Activated T-helper 1 cell treated with anti-CD3 and anti-CD28 coated beads, Interleukin-12 subunit alpha, Interleukin-12 subunit beta, Interleukin-2, Interleukin-4 antibody, amounts not matched to agents 30 ng/mL and 10 ng/mL and 1 ng/mL, durations not matched to agents 14 hours and 24 hours and 36 hours (primary cell): ENCODE measurements at places on chromosomes 5 and 9. TPM values are rescaled to one million over a fixed set of nuclear protein-coding genes. Genes with fewer than 3 reads are reported as not detected.

NXNL2 gene
- not detected in 2 replicates for total RNA-seq

- peaks cover 25% of the 10 kb centered on the region for H3K4me1 ChIP-seq
- DNase-seq = no peak
- H3K27me3 ChIP-seq = no peaks in the 10 kb centered on the region
- no peak overlapping the region for H3K27ac ChIP-seq
- H3K36me3 ChIP-seq = peaks cover 68% of the 10 kb centered on the region
- no peak overlapping the region for H3K4me3 ChIP-seq
Measured at GRCh38 chr9:19119801-19120440, 7.4 kb downstream of the PLIN2 start.

DNA sequence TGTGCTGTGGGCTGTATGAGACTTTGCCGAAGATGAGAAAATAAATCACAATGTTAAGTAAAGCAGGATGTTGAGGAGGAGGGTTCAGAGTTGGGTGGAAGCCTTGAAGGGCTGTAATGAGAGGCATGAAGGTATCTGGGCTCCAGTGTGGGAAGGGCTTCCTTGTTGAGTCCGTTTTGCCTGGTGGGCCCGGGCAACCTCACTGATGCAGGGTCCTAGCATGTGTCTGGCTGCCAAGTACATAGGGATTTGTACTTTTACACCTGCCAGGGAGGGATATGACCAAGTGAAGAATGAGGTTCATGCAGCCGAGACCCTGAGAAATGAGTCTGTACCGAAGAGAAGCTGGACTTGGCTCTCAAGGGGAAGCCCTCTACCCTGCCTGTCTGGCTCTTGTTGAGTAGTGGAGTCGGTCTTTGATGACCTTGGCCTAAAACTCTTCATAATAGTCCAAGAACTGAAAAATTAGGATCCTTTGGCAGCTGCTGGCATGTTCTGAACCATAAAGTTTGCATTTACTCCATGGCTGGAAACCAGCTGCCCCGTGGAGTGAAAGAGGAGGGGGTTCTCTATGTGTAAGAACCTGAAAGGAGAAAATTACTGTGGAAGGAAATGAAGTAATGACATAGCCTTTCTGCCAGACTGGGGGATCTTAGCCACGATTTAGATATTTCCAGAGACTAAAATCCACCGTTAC, 59.0 kb upstream of the DPYSL3 start:
- no peaks in the 10 kb centered on the region for H3K4me1 ChIP-seq
- no peak overlapping the region for H3K27ac ChIP-seq
- H3K36me3 ChIP-seq = no peaks in the 10 kb centered on the region
- H3K27me3 ChIP-seq = peaks cover 2% of the 10 kb centered on the region
- no peak for DNase-seq

DNA sequence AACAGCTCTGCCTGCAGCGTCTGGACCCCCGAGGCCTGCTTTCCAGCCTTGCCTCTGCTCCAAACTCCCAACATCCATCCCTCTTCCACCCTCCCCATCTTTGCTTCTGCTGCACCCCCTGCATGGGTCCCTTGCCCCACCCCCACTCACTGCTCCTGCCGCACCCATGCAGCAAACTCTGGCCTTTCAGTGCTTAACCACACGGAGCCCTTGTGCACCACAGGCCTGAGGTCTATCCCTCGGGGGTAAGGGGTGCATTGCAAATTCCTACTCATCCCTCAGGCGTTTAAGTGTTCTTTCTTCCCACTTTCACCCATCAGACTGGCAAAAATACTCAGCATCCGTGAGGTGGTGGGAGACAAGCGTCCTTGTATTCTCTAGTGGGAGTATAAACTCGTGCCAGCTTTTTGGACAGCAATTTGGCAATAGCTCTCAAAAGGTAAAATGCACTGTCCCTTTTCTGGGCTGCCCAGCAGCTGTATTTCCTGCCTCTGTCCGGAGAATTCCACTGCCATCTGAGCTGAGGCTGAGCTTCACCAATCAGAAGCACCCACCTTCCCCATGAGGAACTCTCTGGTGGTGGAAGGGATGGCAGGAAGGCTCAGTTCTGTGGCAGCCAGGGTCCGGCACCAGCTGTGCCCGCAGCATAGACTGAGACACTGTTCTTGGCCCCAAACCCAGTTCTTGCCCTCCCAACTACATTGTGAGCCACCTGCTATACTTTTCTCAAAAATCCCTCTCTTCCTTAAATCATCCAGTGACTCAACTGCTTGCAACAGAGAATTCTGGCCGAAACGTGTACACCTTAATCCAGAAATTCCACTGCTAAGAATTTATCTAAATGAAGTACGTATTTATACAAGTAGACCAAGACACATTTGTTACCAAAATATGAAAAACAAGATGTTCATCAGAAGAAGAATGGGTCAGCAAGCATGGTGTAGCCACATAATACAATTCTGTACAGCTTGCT, 15.0 kb downstream of the PSMB7 start:
- H3K4me1 ChIP-seq = peaks cover 3% of the 10 kb centered on the region
- H3K27me3 ChIP-seq = no peaks in the 10 kb centered on the region

GRCh38 chr9:27475057-27475595, 49.0 kb upstream of the IFNK start:
- H3K27ac ChIP-seq = no peak overlapping the region
- no peak for DNase-seq
- H3K4me3 ChIP-seq = no peak overlapping the region
- no peaks in the 10 kb centered on the region for H3K36me3 ChIP-seq

- H3K27me3 ChIP-seq = no peaks in the 10 kb centered on the region
- no peak overlapping the region for H3K27ac ChIP-seq
- H3K36me3 ChIP-seq = no peaks in the 10 kb centered on the region
Measured at GRCh38 chr9:88711719-88712118, 176.7 kb downstream of the NXNL2 start.

DNA sequence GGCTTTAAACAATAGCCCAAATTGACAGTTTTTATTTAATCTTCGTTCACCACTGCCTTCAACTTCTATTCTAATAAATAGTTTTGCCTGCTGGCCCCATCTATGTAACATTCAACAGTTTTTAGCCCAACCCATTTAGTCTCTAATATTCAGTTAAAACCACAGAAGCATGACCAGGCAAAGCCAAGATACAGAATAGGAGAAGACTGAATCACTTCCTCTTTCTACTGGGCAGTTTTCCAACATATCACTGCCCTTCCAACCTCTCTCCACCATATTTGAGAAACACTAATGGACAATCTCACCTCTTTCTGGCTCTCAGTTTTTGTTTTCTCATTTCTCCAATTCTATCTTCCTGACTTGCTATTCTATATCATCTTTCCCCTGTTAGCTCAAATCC, 352.9 kb downstream of the DNAH5 start:
- H3K36me3 ChIP-seq = no peaks in the 10 kb centered on the region
- no peak overlapping the region for H3K4me3 ChIP-seq
- no peak overlapping the region for H3K27ac ChIP-seq
- H3K27me3 ChIP-seq = no peaks in the 10 kb centered on the region
- DNase-seq = no peak

TARS1 gene
- total RNA-seq = 184 and 191 TPM in 2 replicates

DNA sequence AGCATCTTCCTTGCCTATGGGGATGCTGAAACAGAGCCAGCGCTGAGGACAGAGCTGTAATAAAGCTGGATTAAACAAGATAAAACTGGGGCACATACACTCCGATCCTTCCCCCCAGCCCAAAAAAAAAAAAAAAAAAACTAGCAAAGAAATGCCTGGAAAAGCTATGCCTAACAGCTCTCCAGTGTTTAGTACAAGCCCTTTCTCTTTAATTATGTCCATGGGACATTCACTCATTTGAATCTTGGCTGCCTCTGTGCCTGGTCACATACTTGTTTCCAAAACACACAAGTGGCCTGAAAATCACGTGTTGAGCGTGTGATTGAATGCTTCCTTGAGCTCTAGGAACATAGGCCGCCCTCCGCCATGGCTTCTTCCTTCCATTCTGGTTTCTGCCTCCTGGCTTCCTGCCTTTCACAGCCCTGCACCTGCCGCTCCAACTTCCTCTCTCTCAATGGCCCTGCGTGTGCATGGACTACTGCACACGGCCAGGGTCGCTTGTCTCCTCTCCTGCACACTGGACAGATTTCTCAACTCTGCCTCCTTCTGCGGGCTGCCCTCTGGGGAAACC, 111.0 kb upstream of the RETREG1 start:
- no peaks in the 10 kb centered on the region for H3K4me1 ChIP-seq
- H3K36me3 ChIP-seq = no peaks in the 10 kb centered on the region
- H3K27ac ChIP-seq = no peak overlapping the region
- H3K27me3 ChIP-seq = peaks cover 2% of the 10 kb centered on the region

- DNase-seq = no peak
- no peak overlapping the region for H3K4me3 ChIP-seq
- no peaks in the 10 kb centered on the region for H3K4me1 ChIP-seq
Measured at GRCh38 chr5:42267091-42267490, 156.1 kb upstream of the GHR start.

EIF4E1B gene
- total RNA-seq = not detected in 2 replicates

GRCh38 chr9:133877967-133878366, 114.2 kb downstream of the VAV2 start:
- no peak overlapping the region for H3K27ac ChIP-seq
- H3K4me1 ChIP-seq = no peaks in the 10 kb centered on the region
- no peaks in the 10 kb centered on the region for H3K36me3 ChIP-seq
- DNase-seq = no peak
- H3K4me3 ChIP-seq = no peak overlapping the region
- no peaks in the 10 kb centered on the region for H3K27me3 ChIP-seq

- no peak for DNase-seq
- H3K4me1 ChIP-seq = no peaks in the 10 kb centered on the region
- H3K4me3 ChIP-seq = no peak overlapping the region
- H3K27ac ChIP-seq = no peak overlapping the region
- H3K27me3 ChIP-seq = peaks cover 8% of the 10 kb centered on the region
Measured at GRCh38 chr5:137516251-137516797, 17.2 kb upstream of the SPOCK1 start.

GRCh38 chr5:25387953-25388352, 743.2 kb upstream of the CDH10 start:
- H3K27me3 ChIP-seq = no peaks in the 10 kb centered on the region
- no peaks in the 10 kb centered on the region for H3K36me3 ChIP-seq
- H3K27ac ChIP-seq = no peak overlapping the region
- no peak overlapping the region for H3K4me3 ChIP-seq
- no peaks in the 10 kb centered on the region for H3K4me1 ChIP-seq
- no peak for DNase-seq

- H3K4me1 ChIP-seq = no peaks in the 10 kb centered on the region
- DNase-seq = no peak
- no peaks in the 10 kb centered on the region for H3K27me3 ChIP-seq
- no peak overlapping the region for H3K27ac ChIP-seq
- H3K4me3 ChIP-seq = no peak overlapping the region
Measured at GRCh38 chr5:97635553-97635952, 452.5 kb upstream of the RIOK2 start.

DNA sequence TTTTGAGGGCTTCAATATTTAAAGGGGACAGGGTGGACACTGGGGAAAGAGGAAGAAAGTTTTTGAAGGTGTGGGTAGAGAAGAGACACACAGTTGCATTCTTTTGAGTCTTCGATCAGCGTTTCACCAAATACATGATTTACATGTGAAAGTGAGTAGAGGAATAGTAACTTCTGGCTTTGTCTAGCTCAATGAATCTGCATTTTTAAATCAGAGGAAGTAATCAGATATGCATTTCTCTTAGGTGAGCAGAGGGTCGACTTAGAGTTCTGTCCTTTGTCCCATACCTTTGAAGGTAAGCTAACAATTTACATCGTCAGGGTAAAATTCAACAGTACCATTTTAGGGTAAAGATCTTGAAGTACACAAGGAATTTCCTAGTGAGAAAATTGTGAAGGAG, 406.4 kb upstream of the ZNF462 start:
- no peaks in the 10 kb centered on the region for H3K4me1 ChIP-seq
- no peak overlapping the region for H3K27ac ChIP-seq
- no peaks in the 10 kb centered on the region for H3K27me3 ChIP-seq
- no peak for DNase-seq

PCDHB13 gene
- total RNA-seq = not detected in 2 replicates

DNA sequence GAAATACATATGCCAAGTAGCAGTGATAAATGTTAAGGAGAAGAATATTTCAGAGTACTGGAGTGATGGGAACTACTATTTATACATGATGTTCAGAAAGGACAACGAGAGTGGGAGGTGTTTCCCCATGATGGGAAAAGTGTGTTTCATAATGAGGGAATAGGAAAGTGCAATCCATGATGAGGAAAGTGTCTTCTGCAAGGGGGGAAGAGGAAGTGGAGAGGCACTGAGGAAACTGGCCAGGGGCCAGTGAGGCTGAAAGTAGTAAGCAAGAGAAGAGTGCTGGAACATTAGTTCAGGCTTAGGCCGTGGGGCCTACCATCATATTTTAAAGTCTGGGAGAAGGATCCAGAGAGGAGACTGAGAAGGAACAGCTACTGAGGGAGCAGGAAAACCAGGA, 327.2 kb downstream of the SLF1 start:
- H3K27ac ChIP-seq = no peak overlapping the region
- no peak overlapping the region for H3K4me3 ChIP-seq
- H3K27me3 ChIP-seq = no peaks in the 10 kb centered on the region
- DNase-seq = no peak
- no peaks in the 10 kb centered on the region for H3K36me3 ChIP-seq

DNA sequence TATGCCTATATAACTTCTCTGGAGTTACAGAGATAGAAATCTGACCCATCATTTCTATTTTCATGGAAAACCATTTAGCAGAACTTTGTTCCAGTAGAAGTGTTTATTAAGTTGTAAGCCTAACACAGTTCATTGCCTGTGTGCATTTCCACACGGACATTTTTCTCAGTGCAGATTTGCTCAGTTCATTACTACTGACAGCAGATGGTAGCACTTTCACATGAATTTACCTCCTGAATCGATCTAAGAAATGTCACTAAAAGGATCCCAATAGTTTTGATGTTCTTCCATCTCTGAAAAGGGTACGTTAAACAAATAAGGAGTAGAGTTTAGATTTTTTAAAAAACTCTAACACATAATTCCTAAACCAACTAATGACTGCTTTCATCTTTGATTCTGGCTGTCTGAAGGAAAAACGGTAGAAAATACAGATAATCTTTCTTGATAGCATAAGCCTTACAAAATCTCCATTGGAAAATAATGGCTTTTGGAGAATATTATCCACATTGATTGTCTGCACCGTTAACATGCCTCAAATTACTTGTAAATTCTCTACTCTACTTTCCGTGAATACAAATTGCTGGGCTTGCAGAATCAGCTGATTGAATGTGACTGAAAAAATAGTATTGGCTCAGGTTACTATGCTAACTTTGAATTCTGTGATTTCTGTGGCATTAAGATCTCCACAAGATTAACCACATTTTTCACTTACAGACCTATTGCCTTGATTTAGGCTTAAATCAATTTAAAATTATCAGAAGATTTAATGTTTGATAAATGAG, 33.1 kb downstream of the RPS23 start:
- H3K27ac ChIP-seq = no peak overlapping the region
- peaks cover 3% of the 10 kb centered on the region for H3K27me3 ChIP-seq
- H3K36me3 ChIP-seq = no peaks in the 10 kb centered on the region
- no peak overlapping the region for H3K4me3 ChIP-seq

ADAMTS19 gene
- not detected in 2 replicates for total RNA-seq

GRCh38 chr5:11520241-11520930, 383.9 kb downstream of the CTNND2 start:
- no peaks in the 10 kb centered on the region for H3K36me3 ChIP-seq
- no peak overlapping the region for H3K4me3 ChIP-seq
- no peaks in the 10 kb centered on the region for H3K27me3 ChIP-seq
- H3K4me1 ChIP-seq = no peaks in the 10 kb centered on the region
- no peak overlapping the region for H3K27ac ChIP-seq
